ENCODE measurements at places on chromosomes 7 and 10.

GRCh38 chr7:40468891-40469864 lies 334.4 kb downstream of the SUGCT start:
- DNase-seq = no peak

DNA sequence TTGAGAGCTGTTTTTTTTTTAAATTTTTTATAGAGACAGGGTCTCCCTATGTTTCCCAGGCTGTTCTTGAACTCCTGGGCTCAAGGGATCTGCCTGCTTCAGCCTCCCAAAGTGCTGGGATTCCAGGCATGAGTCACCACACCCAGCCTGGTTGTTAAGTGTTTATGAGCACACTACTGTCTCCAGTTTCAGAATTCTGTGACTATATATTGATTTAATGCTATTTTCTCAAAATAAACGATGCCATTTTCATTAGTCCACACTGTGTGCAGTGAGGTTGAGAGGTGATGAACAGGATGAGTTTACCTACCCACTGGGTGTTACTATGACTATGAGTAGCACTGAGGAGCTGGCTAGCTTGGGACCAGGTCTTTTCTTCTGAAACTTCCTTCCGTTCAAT lies 110.9 kb upstream of the FAM180A start:
- no peak for DNase-seq

- DNase-seq = no peak
Observed at GRCh38 chr7:83866582-83866981, 217.6 kb upstream of the SEMA3E start.

DNA sequence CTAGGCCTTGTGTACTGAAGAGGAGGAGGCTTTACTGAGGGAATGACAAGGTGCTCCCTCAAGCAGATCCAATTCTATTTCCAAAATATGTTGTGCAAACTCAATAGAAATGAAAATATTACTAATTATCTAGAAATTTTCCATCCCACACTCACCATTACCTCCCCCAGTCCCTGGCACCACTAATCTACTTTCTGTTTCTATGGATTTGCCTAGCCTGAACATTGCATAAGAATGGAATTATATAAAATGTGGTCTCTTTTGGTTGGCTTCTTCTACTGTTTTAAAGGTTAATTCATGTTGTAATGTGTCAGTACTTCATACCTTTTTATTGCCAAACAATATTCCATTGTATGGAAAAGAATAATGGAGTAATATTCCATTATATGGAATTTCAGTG lies 18.7 kb upstream of the NUB1 start:
- DNase-seq = no peak

DNA sequence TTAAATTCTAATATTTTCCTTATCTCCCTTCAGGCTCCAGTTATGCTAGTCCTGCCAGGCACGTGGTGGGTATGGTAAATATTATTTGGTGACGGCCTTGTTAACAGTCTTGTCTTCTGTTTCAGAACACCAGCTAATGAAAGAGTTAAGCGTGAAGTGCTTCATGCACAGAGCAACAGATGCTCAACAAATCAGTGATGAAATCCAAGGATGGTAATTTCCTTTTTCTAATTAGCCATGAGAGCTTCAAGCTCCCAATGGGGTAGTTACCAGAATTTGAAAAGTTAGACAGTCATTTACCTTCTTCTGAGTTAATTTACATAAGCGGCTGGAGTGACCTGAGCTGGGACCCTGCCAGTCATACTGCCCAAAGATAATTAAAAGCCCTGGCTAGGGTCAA lies 1.9 kb upstream of the OTUD1 start:
- DNase-seq = no peak

GRCh38 chr10:114401195-114401791 lies 3.0 kb downstream of the AFAP1L2 start:
- DNase-seq = no peak

DNA sequence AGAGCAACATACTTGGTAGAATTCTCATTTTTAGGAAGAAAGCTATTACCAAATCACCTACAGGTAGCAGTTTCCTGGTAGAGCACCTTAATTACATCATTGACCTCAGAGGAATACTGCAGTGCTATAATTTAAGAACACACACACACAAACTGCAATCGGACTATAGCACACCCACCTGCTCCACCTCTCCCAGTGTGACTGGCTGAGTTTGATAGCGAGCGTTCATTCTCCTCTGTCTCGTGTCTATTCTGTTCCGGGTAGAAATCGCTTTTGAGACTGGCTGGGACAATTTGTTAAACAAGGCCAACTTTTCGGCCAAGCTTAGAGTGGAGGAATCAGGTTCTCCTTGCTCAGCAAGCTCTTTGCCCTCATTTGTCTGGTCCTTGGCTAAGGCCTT lies 110.5 kb downstream of the SVIL start:
- no peak for DNase-seq

- no peak for DNase-seq
Observed at GRCh38 chr10:61608255-61609033, 54.3 kb upstream of the CABCOCO1 start.
